Stimulated activated CD4-positive, alpha-beta T cell treated with anti-CD3 and anti-CD28 coated beads, Interleukin-15, amount 100 ng/mL, for 24 hours (primary cell): ENCODE measurements at places on chromosomes 1 and 21.
A peak's percentile ranks its signal among the peaks of the same experiment; 100 is the strongest.

DNA sequence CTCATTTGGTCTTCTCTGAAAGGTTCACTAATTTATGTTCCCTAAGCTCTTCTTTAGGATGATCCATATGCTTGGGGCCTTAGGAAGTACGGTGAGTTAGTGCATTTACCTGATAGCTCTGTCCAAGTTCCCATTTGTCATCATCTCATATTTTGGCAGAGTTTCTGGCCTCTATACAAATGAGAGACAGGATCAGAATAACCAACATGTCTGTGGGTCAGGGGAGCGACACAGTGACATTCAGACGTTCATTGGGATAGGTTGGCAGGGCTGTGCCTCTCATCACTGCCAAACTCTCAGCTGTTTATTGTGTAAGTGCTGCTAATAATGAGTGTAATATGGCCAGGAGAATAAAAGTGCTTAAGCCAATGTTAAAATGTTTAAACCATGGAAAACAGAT is 561.1 kb upstream of the ZRANB2 start:
- no peak for DNase-seq

GRCh38 chr1:37513795-37514349 is 694 bp downstream of the MEAF6 start:
- peak; percentile 77 for DNase-seq

DNA sequence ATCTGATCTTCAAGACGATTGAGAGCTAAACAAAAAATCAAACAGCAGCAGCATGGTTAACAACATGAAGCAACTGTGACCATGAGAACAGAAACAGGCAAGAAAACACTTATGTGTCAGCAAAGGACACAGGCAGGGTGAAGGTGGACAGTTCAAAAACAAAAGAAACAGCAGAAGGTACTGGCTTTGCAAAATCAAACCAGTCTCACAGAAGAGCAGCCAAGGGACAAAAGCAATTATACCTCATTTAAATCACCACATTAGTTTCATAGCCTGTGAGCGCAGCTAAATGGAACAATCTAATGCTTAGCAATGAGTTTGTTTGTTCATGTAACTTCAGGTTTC is 59.1 kb downstream of the CAPN2 start:
- DNase-seq: no peak

DNA sequence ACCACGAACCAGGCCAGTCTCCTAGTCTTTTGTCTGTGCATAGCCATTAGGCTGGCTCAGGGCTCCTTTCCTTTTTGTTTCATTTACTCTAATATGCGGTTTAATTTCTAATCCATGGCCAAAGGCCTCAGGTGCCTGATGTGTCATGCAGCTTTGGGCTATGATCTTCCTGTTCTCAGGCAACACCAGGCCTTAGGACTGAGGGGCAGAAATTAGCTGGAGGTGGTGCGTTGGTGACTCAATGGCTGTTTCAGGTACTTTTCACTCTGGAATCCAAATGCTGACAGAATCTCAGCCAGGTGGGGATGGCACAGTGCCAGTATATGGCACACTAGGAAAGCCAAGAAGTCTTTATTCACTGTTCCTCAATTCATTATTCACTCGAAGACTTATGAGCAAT is 105.3 kb downstream of the CACNA1E start:
- DNase-seq: no peak

DNA sequence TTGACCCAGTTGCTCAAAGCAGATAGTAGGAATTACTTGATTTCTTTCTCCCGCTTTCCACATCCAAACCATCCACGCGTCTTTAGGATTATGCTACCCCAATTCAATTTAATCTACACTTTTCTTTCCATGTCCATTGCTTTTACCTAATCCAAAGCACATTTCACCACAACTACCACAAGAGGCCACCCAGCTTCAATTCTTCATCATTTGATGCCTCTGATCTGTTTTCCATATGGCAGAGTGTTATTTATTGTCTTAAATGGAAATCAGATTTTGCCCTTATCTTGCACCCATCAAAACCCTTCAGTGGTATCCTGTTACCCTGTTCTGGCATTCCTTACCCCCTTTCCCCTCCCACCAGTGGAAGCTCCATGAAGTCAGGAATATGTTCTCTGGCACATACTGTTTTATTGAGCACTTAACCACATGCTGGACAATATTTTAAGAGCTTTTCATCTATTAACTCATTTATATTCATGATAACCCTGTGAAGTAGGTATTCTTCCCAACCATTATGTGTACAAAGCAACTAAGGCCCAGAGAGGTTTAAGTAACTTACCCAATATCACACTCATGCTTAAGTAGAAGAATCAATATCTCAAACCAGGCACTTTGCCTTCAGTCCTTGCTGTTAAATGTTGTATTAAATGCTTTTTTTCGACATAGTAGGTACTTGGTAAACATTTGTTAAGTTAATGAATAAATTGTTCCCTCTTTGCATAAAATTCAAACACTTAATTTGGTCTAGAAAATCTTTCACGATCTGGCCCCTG is 34.6 kb downstream of the CLIC4 start:
- no peak for DNase-seq

- no peak for DNase-seq
These were observed 39.7 kb downstream of the LRRC8C start for GRCh38 chr1:89672489-89673183.

- peak; percentile 73 for DNase-seq
These were observed 6.1 kb downstream of the ADAMTS4 start for GRCh38 chr1:161192476-161193465.

DNA sequence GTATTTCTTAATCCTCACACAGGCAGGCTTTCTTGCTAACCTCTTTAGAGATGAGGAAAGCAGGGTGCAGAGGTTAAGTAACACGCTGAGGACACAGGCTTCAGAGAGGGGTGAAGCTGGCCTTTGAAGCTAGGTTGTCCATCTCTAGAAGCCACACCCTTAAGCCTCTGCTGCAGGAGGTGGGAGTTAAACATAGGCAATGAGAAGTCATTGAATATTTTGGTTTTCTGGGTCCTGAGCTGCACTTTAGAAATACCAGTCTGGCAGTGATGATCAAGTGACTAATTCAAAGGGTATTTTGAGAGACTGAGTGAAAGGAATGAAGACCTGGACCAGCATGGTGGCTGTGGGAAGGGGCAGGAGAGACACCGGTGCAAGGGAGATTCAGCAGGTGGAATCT is 9.9 kb downstream of the KCNJ15 start:
- no peak for DNase-seq

DNA sequence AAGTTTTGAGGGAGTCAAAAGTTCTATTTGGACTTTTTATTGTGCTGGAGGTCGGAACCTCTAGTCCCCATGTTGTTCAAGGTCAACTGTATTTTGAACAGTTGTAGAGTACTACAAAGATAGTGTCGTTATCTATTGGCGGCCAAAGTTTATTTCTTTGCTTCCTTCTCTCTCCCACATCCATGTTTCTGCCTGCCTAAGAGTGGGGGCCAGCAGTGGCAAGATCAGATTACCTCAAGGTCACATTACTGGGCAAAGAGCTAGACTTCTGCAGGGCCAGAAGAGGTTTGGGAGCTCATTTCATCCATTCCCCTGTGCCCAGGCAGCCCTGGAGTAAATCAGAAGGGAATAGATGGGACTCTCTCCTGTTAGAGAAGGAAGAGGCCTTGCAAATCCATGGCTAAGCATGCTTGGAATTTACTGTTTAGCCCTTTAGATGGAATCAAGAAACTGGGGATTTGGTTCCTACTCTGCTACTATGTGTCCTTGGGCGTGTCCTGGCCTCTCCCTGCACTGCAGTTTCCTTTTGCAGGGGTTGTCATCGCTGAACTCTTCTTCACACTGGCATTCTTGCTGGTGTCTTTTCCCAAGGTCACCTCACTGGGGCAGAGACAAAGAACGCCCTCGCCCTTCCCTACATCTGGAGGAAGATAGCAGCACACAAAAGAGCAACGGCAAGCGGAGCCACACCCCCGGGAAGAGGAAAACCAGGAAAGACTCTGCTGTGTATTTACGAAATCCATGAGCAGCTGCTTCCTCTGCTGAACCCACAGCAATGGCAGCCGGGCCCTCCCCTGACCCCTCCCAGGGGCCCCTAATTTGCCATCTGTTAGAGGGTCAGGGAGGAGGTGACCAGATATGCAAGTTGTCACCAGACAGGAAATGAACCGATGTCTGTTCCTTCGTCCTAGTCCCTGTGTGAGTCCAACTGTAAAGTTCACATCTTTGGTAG is 73.3 kb downstream of the PLPP3 start:
- DNase-seq: no peak

- no peak for DNase-seq
These were observed 24.7 kb downstream of the ZYG11A start for GRCh38 chr1:52867087-52867863.

DNA sequence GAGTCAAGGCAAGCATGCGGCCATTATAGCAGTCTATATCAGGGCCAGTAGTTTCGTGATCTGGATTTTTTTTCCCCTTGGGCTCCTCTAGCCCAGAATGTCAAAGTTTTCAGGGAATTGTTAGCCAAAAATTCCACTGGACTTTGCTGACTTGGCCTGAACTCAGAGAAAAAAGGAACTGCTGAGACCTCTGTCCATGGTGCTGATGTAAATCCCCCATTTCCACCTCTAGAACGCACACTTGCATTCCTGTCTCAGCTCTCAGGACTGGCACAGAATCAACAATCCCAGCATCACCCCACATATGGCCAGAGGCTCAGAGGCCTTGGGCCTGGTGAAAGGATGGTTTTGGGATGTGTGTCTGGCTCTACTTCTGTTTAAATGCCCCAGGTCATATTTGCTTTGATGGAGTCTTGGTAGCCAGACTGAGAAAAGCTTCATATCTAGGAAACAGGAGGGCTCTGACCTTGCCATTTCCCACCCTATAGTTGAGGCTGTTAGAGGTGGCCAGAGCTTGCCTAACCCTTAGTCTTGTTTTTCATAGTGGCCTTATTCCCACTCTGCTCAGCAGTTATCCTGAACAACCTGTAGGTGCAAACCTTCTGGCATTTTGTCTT is 16.9 kb upstream of the EFCAB14 start:
- DNase-seq: no peak

- no peak for DNase-seq
These were observed 110.5 kb downstream of the SLC45A1 start for GRCh38 chr1:8428441-8428840.

DNA sequence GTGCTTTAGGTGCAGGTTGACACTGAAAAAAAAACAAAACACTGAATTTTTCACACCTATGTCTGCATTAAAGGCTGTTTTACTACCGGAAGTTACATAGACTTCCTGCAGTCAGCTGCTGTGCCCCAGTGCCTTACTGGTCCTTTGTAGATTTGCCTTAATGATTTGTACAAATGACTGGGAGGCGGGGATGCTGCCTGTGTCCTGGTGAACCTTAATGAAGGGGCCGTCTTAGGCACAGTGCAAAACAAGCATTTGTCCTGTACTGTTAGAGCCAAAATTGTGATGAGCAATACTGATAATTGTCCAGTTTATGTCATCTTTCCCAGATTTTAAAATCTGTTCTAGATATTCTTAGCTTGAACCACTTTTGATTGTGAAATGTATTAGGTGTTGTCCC is 90.9 kb upstream of the PGD start:
- peak; percentile 5 for DNase-seq

GRCh38 chr21:42440187-42440792 is 36.6 kb downstream of the UBASH3A start:
- peak; percentile 56 for DNase-seq

- DNase-seq: no peak
These were observed 642.2 kb downstream of the PTPRU start for GRCh38 chr1:29878501-29878900.

- DNase-seq: no peak
These were observed 494.6 kb upstream of the ADGRL4 start for GRCh38 chr1:79501153-79501552.

DNA sequence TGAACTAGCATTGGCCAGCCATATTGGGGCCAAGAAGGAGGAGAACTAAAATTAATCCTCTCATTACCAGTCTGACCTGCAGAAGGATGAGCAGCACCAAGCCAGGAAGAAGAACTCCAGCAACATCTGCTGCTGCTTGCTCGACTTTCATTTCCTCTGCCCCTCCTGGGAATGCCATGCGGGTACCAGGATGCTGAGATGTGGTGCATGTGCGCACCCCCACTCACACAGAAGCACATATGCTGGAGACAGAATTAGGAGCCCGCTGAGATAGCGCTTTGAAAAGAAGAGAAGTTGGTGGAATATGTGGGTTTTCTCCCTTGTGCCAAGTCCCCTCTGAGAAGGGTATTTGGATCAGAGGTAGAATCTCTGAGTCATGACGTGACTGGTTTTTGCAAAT is 70.4 kb downstream of the PLXNA2 start:
- DNase-seq: no peak

DNA sequence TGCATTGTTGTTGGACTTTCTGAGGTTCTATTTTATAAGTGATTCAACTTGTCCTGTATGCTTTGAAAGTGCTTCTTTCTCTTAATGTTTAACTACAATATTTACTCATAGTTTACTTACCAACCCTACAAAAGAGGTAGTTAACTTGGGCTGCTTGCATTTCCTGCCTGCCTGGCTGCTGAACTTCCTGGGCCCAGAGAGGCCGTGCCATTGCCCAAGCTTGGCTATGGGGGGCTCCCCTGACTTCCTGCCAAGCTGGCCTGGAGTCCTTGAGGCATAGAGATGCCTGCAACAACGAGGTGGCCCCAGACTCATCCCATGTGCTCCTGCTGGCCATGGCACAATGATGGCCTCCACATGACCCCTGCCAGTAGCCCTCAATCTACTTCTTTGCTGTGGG is 361.6 kb upstream of the PLD5 start:
- DNase-seq: no peak

- no peak for DNase-seq
These were observed 244.7 kb downstream of the RRAGC start for GRCh38 chr1:38614861-38615260.

GRCh38 chr1:61639608-61640336 is 85.2 kb downstream of the TM2D1 start:
- no peak for DNase-seq

DNA sequence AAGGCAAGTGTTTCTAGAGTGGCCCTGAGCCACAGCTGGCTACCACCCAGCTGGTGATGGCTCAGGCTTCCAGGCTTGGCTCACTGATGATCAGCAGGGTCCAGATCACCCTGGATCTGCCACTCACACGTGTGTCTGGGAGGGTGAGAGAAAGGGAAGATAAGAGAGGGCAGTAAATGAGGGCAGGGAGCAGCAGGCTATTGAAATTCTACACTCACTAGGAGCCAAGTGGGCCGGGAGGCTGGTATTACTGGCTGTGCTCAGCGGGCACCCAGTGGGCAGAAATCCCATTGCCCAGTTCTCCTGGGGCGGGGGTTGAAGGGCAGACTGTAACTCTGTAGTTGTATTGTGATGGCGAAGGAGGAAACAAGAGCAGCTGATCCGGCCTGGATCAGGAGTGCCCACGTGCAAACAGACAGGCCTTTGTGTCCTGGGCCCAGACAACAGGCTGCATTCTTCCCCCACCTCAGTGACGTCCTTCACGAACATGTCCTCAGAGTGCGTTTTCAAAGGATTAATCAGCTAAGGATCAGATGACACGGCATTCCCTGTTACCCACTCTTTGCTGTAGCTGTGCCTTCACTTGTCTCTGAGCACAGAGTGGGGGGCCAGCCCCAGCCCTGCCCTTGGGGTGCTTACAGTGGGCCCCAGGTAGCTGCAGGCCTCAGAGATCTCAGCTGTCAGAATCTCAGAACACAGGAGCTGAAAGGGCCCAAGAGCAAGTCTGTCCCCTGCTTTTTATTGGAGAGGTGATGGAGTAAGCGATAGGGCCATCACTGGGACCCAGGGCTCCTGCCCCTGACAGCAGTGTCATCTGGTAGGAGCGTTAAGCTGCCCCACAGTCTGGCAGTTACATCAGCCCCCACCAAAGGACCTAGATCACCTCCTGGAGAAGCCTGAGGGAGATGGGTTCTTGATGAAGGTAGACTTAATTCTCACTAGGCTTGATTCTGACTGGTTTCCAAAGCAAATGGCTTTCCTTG is 60.5 kb downstream of the ATP1A1 start:
- DNase-seq: no peak
